ENCODE measurements at places on chromosomes 5 and 9.

DNA sequence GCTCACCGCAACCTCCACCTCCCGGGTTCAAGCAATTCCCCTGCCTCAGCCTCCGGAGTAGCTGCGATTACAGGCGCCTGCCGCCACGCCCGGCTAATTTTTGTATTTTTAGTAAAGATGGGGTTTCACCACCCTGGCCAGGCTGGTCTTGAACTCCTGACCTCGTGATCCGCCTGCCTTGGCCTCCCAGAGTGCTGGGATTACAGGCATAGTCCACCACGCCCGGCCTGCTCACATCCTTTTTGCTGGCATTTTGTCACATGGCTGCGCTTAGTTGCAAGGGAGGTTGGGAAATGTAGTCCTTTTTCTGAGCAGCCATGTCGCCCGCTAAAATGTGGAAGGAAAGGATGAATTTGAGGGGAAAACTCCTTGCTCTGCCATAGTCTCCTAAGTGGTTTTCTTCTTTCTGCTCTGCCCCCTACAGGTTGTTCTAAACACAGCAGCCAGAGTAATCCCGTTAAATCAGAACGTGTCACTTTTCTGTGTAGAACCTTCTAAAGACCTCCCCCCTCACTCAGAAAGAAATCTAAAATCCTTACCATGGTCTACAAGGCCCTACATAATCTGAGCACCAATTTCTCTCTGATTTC lies 57.8 kb upstream of the HSPA9 start:
- DNase-seq, result peak; percentile 52

- peak; percentile 80 for DNase-seq
Measured at GRCh38 chr5:53481887-53482716, 1.7 kb downstream of the FST start.

DNA sequence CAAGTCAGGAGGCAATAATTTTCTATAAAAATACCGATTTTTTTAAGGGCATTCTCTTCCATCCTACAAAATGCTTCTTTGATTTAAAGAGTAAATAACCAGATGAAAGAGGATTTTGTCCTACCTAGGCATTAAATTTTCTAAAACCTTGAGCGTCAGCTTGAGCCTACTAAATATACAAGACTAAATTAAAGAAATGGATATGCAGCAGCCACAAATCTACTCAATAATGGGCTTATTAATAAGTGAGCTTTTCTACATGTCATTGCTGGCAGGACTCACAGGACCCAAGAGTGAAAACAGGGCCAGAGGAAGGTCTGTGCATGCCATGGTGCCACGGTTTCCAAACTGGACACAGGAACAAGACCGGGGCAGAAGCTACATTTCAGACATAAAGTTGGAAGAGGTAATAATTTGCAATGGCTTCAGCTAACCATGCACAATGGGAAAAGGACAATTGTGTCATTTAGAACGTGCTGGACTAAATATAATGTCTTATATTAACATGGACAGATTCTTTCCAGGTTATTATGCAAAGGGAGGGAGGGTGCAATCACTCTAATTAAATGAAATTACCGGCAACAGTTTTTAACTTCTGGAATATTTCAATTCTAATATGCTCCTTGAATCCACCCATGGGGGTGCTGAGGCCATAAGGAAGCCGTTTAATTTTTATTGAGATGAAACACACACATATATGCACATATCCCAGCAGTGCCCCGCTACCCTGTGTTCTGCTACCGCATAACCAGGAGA lies 5.2 kb downstream of the WHRN start:
- DNase-seq, result no peak

DNA sequence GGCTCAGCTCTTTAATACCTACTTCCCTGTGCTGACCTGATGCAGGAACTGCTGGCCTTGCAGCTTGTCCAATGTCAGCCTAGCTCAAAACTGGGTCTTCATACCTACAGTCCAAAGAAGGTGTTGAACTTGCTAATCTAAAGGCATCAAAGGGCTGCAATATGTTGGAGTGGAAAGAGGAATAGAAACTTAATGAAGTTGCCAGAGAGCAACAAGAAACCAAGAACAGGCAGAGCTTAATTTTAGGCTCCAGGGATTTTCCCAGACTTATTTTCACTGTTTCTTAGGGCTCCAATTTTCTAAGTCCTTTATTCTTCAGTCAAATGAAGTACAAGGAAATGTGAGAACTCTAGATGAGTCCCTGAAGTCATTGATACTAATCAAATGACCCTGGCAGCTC lies 17.6 kb upstream of the ERCC6L2 start:
- DNase-seq, result no peak

GRCh38 chr5:171493646-171494393 lies 74.4 kb downstream of the FGF18 start:
- no peak for DNase-seq

- DNase-seq, result no peak
Measured at GRCh38 chr9:85115473-85115872, 445.9 kb downstream of the NTRK2 start.

- DNase-seq, result no peak
Measured at GRCh38 chr5:97167435-97167834, 15.6 kb downstream of the RIOK2 start.

Measured in hepatic stellate cell (primary cell).